Stromal cell of bone marrow (primary cell): ENCODE measurements at places on chromosomes 1 and 21.
A peak's percentile ranks its signal among the peaks of the same experiment; 100 is the strongest.

DNA sequence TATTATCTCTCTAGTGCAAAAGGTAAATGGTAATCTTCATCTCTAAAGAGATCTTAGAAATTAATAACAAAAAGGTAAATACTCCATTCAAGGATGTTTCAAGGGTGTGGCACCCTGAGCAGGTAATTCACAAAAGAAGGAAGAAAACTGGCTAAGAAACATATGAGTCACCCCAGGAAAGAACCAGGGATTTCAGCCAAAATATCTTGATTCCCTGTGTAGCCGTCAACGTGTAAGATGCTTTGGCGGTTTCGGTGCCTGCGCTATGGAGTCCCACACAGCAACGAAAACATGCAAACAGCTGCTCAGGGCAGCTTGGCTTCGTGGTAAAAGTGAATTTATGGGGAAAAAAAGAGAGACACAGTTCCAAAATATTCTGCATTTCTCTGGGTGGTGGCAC lies 3.7 kb downstream of the ITGB2 start:
- no peak for DNase-seq

DNA sequence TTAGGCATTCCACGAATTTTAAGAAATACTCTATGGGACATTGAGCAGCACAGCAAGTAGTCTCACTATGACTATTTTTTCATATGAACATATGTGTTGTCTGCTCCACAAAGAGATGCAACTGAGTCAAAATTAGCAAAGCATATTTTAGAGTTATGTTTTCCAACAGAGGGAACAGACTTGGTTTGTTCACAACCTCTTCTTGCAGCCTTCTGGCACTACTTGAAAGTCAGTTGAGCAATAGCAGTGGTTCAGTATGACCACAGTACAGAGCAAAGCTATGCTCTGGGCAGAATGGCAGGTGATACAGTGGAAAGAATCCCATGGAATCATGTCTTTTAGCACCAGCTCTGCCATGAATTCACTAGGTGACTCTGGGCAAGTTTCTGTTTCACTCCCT lies 5.2 kb downstream of the CCN1 start:
- DNase-seq, result peak; percentile 65

DNA sequence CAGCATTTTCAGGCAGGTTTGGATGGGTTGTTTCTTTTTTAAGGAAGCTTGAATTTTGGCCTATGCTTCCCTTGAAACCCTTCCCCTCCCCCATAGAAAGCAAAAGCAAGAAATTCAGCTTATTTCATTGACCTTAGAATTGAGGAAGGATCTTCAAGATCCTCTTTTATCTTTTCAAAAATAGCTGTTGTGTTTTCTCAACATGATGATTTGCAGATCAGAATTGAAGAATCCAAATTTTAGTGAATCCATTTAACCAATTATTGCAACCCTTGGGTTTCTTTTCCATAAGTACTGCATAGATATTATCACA lies 73.7 kb downstream of the LRRC8C start:
- no peak for DNase-seq

GRCh38 chr1:76511558-76512179 lies 355.6 kb upstream of the ST6GALNAC5 start:
- no peak for DNase-seq

GRCh38 chr1:99352821-99353220 lies 88.5 kb downstream of the PLPPR4 start:
- DNase-seq, result no peak

- no peak for DNase-seq
These were observed 12.0 kb upstream of the RHBG start for GRCh38 chr1:156356875-156357534.

DNA sequence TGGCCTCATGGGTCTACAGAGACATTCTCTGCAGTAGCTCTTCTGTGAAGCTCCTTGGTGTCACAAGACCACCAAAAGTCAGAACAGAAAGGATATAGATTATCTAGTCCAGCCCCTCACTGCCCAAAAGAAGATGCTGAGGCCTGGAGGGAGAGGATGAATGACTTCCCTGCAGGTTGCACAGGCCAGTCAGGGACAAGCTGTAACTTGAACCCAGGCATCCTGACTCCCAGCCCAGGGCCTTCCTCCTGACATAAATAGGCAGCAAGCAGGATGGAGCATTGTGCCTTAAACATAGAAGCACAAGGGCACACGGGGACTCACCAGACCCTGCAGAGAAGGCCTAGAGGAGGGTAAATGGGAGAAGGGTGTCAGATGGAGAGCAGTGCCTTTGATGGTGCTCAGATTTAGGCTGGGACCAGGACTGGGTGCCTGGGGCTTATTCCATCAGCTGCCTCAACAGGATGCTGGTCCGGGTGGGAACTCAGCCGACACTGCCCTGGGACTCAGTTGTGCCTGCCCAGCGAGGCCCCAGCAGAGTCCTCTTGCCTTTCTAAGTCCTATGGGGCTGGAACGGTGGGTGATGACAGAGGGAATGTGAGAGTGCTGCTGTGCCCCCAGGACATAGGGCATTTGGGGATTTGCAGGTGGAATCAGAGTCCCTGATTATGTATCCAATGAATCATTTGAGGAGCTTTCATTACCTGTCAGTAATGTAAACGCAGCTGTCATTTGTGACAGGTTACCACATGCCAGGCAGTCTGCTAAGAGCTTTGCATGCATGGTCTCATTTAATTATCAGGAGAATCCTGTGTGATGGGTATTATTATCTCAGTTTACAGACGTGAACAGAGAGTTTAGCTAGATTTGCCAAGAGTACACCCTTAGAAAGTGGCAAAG lies 13.2 kb downstream of the S100A7A start:
- no peak for DNase-seq

- DNase-seq, result no peak
These were observed 2.5 kb downstream of the STK40 start for GRCh38 chr1:36383240-36383639.

DNA sequence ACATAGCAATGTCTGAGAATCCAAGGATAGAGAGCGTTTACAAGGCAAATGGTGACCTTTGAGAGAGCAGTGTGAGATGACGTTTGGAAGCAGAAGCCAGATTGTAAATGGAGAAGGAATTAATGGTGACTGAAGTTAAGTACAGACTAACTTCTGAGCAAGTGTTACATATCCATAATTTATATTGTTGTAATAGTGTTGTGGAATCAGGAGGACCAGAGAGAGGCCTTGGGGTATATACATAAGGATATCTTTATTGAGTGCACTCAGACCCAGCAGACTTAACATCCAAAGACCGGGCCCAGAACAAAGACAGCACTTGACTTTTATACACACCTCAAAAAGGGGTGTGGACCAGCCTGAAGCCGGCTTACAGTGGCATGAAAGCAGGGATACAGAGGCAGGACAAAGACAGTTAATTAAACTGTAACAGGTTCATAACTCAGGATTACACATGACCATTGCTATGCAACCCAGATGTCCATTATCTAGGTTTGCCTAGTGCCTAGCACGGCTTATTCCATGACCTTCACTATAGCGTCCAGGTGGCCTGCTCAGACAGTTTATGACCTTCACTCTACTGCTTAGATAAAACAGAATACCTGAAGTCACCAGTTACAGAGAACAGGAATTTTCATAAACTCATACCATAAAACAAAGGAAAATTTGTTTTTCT lies 2.7 kb upstream of the MGST3 start:
- DNase-seq, result no peak

DNA sequence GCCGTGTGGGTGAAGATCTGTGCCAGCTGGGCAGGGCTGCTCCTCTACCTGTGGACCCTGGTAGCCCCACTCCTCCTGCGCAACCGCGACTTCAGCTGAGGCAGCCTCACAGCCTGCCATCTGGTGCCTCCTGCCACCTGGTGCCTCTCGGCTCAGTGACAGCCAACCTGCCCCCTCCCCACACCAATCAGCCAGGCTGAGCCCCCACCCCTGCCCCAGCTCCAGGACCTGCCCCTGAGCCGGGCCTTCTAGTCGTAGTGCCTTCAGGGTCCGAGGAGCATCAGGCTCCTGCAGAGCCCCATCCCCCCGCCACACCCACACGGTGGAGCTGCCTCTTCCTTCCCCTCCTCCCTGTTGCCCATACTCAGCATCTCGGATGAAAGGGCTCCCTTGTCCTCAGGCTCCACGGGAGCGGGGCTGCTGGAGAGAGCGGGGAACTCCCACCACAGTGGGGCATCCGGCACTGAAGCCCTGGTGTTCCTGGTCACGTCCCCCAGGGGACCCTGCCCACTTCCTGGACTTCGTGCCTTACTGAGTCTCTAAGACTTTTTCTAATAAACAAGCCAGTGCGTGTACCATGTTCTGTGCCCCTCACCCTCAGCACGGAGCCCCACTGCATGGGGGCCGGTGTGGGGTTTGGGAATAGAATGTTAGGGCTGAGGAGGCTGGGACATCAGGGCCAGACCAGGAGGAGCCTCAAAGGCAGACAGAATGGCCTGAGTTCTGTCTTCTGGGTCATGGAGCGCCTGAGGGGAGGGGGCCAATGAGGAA lies 21.3 kb downstream of the SERINC2 start:
- DNase-seq, result no peak

DNA sequence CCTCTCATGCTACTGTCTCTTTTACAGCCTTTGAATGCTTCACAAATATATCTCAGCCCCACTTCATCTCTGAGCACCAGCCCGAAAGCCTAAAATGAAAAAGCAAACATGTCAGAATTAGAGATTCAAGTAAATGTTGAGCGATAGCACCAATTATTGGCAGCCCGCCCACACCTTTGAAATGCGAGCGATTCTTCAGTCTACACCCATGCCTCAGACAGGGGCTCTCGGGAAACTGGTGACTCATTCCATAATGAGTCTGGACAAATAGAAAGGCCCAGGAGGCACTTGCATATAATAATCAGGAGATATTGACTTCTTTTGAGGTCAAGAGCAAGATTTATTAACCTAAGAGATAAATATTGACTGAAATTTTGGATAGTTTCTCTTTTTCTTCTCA lies 487.3 kb upstream of the PTBP2 start:
- no peak for DNase-seq

DNA sequence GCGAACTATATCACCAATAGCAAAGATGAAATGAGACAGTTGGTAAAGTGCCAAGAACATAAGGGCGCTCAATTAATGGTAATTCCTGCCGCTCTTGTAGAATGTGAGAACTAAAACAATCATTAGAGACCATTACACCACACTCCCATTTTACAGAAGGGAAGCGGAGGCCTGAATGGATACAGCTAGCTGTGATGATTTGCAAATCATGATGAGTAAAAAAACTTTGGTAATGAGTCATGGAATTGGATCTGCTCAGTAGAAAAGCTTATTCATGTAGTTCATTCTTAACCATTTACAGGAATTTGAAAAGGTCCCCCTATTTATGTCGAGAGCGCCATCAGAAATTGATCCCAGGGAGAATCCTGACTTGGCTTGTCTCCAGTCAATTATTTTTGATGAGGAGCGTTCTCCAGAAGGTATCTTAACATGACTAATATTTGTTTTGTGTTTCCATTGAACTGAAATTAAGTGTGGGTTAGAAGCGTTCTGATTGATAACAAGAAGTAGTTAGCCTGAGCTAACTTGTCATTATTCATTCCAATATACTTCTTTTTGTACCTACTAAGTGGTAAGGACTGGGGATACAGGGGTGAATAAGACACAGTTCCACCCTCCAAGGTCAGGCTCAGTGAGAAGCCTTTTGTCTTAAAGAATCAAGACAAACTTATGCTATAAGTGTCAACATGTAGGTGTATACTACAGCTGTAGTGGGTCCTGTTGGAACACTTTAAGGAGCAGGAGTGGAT lies 812 bp downstream of the TTC4 start:
- peak; percentile 64 for DNase-seq

GRCh38 chr1:53781654-53782053 lies 42.7 kb upstream of the GLIS1 start:
- DNase-seq, result peak; percentile 33

DNA sequence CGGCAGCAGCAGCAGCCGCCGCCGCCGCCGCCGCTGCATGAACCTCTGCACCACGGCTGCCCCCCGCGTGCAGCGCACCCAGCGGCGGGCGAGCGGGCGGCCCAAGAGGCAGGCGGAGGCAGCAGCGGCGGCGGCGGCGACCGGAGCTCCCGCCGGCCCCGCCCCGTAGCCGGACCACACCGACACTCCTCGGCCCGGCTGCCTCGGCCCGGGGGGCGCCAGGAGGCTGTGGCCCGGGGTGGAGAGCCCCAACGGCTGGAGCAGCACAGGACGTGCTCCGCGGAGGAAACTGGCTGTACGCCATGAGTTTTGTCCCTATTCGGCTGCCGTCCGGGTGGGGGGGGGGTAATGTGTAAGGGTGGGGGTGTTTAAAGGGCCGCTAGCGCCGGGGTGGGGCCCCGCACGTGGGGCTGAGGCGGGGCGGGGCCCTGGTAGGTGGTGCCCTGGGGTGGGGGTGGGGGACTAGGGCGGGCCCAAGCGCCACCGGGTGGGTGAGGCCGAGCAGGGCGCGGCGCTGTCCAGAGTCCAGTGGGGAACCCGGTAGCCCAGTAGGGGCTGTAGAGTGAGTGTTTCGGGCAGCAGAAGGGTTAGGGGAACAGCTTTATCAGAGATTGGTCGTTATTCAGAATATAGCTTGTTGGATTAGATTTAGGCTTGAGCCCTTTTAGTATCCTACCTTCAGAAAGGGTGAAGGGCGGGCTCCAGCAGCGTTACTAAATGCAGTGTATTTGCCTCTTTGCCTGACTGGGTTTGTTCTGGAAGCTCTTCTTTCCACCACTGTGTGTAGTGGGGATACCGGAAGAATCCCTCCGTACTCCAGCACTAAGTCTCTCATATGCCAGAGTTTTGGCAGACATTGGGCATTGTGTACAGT lies at the start of gene FAM78B:
Gene FAM78B (minus strand): TSS at position 304 of the 874 bp plus-strand sequence. CDS start 753 bp downstream, outside the sequence.
- no peak for DNase-seq

- DNase-seq, result no peak
These were observed 306.9 kb downstream of the KIF26B start for GRCh38 chr1:245461681-245462080.

DNA sequence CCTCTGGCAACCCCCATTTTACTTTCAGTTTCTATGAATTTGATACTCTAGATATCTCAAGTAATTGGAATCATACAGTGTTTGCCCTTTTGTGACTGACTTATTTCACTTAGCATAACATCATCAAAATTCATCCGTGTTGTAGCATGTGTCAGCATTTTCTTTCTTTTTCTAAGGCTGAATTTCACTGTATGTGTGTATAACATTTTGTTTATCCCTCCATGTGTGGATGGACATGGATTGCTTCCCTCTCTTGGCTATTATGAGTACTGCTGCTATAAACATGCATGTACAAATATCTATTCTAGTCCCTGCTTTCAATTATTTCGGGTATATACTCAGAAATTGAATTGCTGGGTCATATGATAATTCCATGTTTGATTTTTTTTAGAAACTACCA lies 97.3 kb downstream of the MAP3K21 start:
- no peak for DNase-seq

GRCh38 chr1:98333406-98333805 lies 328.1 kb upstream of the SNX7 start:
- DNase-seq, result no peak

DNA sequence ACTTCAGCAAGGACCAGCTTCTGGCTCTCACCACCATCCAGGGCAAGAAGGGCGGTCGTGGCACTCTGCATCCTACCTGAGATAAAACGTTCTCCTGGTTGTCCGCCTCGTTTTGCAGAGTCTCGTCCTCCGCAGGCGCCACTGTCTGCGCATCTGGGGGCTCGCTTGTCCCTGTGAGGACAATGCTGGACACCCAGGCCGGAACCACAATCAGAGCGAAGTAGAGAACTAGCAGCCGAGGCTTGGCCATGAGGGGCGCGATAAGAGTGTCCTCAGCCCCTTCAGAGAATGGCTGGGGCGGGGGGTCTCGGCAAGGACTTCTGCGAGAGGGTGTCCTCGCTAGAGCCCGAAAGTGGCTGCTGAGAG lies 505 bp downstream of the OLFML2B start:
- DNase-seq, result no peak
